Pericardium fibroblast (primary cell): ENCODE measurements at places on chromosomes 7 and 10. TPM values are rescaled to one million over a fixed set of nuclear protein-coding genes. Genes with fewer than 3 reads are reported as not detected.

PTF1A gene
- not detected in 2 replicates for total RNA-seq

VGF gene
- 0.51 TPM in 1 of 2 replicates, not detected in the other for total RNA-seq

BAZ1B gene
- 32.3 and 36.6 TPM in 2 replicates for total RNA-seq

SPOCK2 gene
- total RNA-seq = under 0.01 and 0.26 TPM in 2 replicates

SPDYE2B gene
- total RNA-seq = not detected in 2 replicates

GNG11 gene
- 68.2 and 98.4 TPM in 2 replicates for total RNA-seq

GAD2 gene
- not detected in 2 replicates for total RNA-seq

NAMPT gene
- total RNA-seq = 126 and 154 TPM in 2 replicates

ACSL5 gene
- 4.3 and 6.5 TPM in 2 replicates for total RNA-seq

ANKRD61 gene
- 0.09 TPM in 1 of 2 replicates, not detected in the other for total RNA-seq
